HepG2 (cell line): ENCODE measurements at places on chromosomes 6 and 20. TPM values are rescaled to one million over a fixed set of nuclear protein-coding genes. Genes with fewer than 3 reads are reported as not detected.

The ARFRP1 gene
- polyA plus RNA-seq: 32.0 and 42.8 TPM in 2 replicates

The CD40 gene
- polyA plus RNA-seq: 13.4 TPM in 2 replicates

The GRIK2 gene
- polyA plus RNA-seq: not detected in 2 replicates

The PDE10A gene
- 0.07 TPM in 1 of 2 replicates, not detected in the other for polyA plus RNA-seq

The SEMG1 gene
- polyA plus RNA-seq: not detected in 2 replicates

The MCHR2 gene
- not detected in 2 replicates for polyA plus RNA-seq

The SLC22A7 gene
- 5.3 and 12.3 TPM in 2 replicates for polyA plus RNA-seq

The SLC17A2 gene
- 32.4 and 46.4 TPM in 2 replicates for polyA plus RNA-seq

The ENPP4 gene
- 0.04 and 0.10 TPM in 2 replicates for polyA plus RNA-seq

The TMC2 gene
- 0.03 TPM in 1 of 2 replicates, not detected in the other for polyA plus RNA-seq

The CALHM4 gene
- not detected in 2 replicates for polyA plus RNA-seq

The DNMT3B gene
- polyA plus RNA-seq: 3.8 and 4.5 TPM in 2 replicates

The RING1 gene
- polyA plus RNA-seq: 33.6 and 42.9 TPM in 2 replicates

The TSPO2 gene
- polyA plus RNA-seq: 0.14 and 0.55 TPM in 2 replicates

The SYNDIG1 gene
- polyA plus RNA-seq: not detected in 2 replicates

The TPBG gene
- polyA plus RNA-seq: 0.73 and 0.82 TPM in 2 replicates

The TSBP1 gene
- polyA plus RNA-seq: not detected in 2 replicates

The LTA gene
- 0.09 TPM in 1 of 2 replicates, not detected in the other for polyA plus RNA-seq

The DEFB124 gene
- not detected in 2 replicates for polyA plus RNA-seq

The SRMS gene
- polyA plus RNA-seq: 0.09 TPM in 1 of 2 replicates, not detected in the other

The MCCD1 gene
- 0.09 TPM in 1 of 2 replicates, not detected in the other for polyA plus RNA-seq
